ENCODE measurements at places on chromosomes 6 and 20.
A peak's percentile ranks its signal among the peaks of the same experiment; 100 is the strongest.

DNA sequence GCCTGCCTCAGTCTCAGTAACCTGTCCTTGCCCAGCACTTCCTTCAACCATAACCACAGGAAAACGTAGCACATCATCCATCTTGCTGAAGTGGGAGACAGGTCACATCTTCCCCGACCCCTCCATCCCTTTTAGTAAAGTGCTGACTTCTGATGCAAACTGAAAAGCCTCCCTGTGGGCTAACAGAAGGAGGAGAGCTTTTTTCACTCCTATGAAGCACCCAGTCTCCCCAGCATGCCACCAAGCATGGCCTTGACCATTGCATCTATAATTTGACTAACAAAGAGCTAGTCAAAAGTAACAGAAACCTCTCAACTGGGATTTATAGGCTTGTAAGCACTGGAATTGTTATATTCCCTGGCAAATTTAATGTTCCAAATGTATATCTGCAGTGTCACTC lies 288.9 kb upstream of the IRAK1BP1 start:
- DNase-seq, result no peak

DNA sequence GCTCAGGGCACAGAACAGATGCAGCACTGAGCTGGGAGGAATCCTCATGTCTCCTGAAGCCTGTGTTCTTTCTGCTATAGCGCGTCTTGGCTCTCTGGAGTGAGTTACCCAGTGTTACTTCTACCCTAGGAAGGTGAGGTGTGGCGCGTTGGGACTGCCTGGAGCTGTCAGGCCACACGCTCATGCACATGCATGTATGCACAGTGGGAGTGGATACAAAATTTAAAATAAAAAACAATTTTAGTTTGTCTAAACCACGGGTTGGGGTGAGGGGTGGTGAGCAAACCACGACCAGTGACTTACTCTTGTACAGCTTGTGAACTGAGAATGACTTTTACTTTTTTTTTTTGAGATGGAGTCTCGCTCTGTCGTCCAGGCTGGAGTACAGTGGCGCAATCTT lies 298.6 kb upstream of the SUPT3H start:
- DNase-seq, result no peak

GRCh38 chr6:49736017-49736508 lies 8.1 kb downstream of the CRISP3 start:
- DNase-seq, result peak; percentile 93

GRCh38 chr6:11218538-11219399 lies 13.7 kb downstream of the NEDD9 start:
- DNase-seq, result no peak

DNA sequence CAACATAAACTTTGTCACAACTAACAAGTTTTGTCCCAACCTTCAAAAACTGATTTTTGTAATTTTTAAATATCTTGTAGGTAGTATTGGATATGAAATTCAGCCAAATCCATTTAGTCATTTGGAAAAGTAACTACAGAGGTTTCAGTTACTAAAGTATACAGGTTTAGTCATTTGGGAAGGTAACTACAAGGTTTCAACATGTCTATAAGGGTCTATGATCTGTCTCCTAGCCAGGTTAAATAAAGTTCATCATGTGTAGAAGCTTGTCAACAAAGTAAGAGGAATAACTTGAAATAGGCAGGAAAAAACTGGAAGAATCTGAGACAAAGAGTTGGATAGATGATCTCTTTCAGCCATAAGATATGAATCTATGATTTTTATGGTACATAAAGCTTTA lies 229.8 kb downstream of the COL12A1 start:
- no peak for DNase-seq

DNA sequence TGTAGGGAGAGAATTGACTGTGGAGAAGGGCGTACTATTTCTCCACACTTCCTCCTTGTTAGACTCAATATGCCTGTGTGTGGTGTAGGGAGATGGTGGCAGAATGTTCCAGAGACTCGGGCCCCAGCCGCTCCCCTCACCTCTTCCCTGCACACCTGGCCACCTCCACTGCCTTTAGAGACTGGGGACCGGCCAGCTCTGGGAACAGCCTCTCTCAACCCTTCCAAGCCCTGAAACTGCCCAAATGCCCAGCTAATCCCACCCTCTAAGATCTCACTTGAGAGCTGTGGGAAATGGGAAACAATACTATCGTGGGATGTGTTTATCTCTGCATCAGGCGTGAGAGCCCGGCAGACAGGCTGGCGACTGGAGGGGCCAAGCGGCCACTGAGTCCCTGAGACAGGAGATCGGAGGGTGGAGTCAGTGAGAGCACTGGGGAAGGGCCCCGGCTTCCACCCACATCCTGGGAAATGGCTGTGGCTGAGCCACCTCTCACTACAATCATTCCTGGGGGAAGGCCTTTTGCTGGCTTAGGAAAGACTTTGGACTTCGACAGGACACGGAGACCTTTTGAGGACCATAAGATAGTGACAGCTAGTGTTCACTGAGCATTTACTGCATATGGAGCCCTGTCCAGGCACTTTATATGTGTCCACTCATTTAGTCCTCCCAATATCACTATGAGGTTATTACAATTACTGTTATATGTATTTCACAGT lies 31.0 kb upstream of the MRPS18A start:
- no peak for DNase-seq

GRCh38 chr6:14807971-14808370 lies 437.9 kb upstream of the JARID2 start:
- DNase-seq, result no peak

- DNase-seq, result no peak
These were observed 371.9 kb upstream of the CHD6 start for GRCh38 chr20:41989935-41990635.

- no peak for DNase-seq
These were observed 437 bp upstream of the HLA-A start for GRCh38 chr6:29941916-29942274.

GRCh38 chr6:163651915-163652668 lies 237.6 kb downstream of the QKI start:
- no peak for DNase-seq

- no peak for DNase-seq
These were observed 90.8 kb upstream of the OGFRL1 start for GRCh38 chr6:71197780-71198179.

GRCh38 chr6:91653895-91654294 lies 1067.0 kb upstream of the MAP3K7 start:
- DNase-seq, result no peak

DNA sequence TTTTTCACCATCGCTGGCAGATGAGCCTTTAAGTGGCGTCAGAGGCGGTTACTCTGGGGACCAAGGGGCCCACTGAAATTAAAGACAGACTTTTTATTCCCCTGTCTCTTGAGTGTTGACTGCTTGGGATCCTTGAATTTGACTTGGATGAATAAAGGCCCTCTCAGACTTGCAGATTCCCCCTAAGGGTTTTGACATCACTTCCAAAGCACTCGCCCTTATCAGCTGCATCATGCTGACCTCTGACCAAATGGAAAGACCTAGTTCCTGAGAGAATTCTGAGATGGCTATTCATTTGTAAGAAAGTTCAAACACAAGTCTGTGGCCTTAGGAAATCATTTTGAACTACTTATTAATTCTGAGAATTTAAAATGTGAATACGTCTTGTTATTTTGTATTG lies 13.5 kb upstream of the MOXD1 start:
- DNase-seq, result no peak

- DNase-seq, result peak; percentile 82
These were observed 74.5 kb upstream of the ZNF184 start for GRCh38 chr6:27547157-27548075.

DNA sequence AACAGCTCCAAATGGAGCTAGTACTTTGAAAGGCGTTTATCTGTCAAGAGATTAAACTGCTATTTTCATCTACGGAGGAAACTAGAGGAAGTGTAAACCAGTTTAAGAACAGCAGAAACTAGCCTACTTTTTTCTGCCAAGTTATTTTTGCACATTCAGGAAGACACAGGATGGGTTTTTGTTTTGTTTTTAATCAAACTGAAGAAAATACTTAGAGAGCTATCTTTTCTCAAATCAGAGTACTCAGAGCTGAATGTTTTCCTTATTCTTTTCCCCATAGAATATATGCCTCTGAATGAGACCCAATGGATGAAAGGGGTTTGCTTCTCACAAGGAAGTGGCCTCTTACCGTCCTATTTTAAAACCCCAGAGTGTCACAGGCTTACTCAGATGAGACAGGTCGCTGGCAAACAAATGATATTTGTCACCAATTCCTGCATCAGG lies 538.5 kb downstream of the CD83 start:
- DNase-seq, result no peak

DNA sequence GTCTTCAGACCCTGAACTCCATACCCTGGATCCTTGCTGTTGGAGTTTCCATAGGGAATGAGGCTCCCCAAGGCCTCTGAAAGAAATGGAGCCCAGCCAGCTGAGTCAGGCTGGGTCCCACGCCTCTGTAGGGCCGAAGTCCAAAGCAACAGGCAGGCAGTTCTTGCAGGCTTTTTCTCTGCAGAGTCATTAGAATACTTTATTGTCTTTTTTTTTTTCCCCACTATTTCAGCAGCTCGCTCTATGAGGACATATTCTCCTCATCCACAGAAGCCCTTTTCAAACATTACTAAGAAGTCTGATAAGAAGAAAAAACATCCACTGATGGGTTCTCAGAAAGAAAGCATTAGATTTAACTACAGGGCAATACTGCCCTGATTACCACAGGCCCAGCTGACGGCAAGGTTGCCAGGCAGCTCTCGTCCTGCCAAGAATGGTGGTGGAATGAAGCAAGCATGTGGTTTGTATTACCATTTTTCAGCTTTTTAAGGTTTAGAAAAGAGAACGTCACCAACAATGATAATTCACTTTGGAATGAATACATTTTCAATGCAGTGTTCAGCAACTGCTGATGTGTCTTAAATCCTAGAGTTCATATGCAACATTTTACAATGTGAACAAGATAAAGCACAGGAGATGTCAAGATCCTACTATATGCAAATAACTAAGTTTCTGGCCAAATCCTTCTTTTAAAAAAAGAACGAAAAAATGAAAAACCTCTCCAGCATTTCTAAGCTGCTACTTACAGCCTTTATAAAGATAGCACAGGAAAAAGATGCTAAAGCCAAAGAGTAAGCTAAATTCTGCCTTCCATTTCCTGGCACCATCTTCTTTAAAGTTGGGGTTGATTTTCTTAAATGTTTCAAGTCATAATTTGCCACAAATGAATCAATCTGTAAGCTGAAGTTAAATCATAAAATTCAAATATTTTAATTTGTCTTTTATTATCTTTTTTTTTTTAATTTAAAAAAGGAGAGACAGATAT lies 223.6 kb upstream of the CITED2 start:
- peak; percentile 76 for DNase-seq

GRCh38 chr6:129733290-129733689 lies 23.3 kb upstream of the ARHGAP18 start:
- no peak for DNase-seq

DNA sequence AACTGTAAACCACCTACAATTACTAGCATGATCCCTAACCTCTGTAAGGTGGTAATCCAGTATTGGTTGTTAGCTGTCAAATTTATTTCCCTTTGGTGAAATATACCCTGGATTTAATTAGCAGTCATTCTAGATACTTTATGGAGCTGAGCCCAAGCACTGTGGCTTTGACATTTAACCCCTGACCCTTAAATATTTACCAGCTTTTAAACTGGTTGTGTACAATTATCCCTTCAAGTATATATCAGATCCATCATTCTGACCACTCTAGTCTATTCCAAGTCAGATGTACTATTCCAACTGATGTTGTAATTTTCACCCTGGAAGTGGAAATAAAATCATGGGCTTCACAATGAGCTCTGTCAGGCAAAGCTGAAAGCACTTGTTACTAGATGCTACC lies 229.6 kb downstream of the FOXC1 start:
- DNase-seq, result no peak

DNA sequence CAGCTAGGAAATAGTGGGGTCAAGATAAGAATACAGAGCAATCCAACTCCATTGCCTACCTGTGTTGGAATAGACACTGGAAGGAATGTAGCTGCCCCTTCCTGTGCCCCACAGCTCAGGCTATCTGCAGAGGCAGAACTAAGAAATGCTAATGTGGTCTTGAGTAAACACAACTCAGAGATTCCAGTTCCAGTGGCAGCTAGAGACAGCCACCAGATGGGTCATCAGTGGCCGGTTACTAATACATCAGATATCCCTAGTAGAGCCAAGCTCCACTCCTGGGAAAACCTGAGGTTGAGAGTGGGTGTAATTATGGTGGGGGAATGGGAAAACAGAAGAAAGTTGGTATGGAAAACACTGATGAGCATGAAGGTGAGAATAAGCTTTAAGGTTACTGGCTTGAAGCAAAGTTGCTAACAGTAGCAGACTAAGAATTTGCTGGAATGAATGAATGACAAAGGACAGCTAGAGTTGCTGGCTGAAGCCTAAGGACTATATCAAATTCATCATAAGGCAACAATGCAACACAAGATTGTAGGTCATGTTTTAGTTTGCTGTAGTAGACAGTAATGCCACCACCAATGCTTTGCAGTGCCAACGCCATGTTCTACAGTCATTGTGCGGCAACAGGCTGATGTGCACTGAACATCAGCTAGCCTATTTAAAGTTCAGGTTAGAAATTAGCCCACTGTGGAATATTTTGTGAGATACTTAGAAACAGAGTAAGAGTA lies 28.3 kb upstream of the FAM83C start:
- no peak for DNase-seq
